ENCODE measurements at places on chromosomes 6 and 20. TPM values are rescaled to one million over a fixed set of nuclear protein-coding genes. Genes with fewer than 3 reads are reported as not detected.

CST5 gene
- total RNA-seq = not detected

GRCh38 chr6:154266560-154267099 is 90.0 kb downstream of the IPCEF1 start:
- DNase-seq = no peak

GRCh38 chr6:2861822-2862164 is 20.1 kb upstream of the SERPINB1 start:
- no peak for DNase-seq

GRCh38 chr6:163883984-163884383 is 469.5 kb downstream of the QKI start:
- no peak for DNase-seq

DNA sequence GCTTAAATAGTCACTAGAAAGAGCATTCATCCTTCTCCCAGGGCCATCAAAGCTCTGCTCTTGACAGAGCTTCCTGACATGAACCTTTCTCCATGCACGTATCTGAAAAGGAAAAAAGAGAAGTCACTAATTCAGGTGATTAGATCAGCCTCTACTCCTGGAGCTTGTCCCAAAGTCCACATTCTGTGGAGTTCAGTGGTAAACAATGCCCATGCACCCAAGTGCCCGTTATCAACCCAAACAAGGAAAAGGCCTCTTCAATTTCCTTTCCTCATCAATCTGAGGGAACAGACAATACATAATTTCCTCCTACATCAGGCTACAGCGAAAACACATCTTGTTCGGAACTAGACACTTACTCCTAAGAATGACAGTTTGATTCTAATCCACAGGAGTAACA is 129.2 kb upstream of the PCSK2 start:
- DNase-seq = no peak

EEF1E1 gene
- 42.2 TPM for total RNA-seq

DNA sequence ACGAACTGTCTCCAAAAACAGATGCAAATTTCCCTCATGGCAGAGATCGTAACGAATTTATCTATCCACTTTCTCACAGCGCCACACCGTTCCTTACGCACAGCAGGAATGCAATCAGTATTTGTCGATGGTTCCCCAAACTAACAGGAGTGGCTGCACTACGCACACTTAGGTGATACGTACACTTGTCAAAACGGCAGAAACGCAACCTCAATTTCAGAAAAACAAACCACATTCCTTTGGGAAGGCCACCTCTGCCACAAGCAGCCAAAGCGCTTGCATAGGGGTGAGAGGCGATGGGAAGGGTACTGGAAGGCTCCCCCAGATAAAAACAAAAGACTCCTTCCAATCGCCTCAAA is 638 bp downstream of the MDN1 start:
- no peak for DNase-seq
